ENCODE measurements at places on chromosomes 2 and 18. TPM values are rescaled to one million over a fixed set of nuclear protein-coding genes. Genes with fewer than 3 reads are reported as not detected.

DNA sequence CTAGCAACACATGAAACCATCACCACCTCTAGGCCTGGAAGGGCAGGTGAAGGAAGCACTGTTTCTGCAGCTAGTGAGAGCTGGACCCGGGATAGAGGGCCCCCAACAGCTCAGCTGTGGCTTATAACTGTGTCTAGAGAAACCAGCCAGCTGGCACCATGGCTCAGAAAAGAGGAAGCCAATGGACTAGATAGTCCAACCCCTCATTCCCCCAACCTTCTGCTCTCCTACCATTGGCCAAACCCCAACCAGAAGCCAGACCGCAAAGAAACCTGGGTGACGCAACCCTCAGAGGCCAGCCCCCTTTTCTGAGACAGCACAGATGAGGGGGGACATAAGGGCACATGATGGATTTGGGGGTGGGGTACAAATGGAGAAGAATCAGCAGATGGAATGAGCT, 24.3 kb downstream of the SMYD1 start:
- DNase-seq, result no peak

DNA sequence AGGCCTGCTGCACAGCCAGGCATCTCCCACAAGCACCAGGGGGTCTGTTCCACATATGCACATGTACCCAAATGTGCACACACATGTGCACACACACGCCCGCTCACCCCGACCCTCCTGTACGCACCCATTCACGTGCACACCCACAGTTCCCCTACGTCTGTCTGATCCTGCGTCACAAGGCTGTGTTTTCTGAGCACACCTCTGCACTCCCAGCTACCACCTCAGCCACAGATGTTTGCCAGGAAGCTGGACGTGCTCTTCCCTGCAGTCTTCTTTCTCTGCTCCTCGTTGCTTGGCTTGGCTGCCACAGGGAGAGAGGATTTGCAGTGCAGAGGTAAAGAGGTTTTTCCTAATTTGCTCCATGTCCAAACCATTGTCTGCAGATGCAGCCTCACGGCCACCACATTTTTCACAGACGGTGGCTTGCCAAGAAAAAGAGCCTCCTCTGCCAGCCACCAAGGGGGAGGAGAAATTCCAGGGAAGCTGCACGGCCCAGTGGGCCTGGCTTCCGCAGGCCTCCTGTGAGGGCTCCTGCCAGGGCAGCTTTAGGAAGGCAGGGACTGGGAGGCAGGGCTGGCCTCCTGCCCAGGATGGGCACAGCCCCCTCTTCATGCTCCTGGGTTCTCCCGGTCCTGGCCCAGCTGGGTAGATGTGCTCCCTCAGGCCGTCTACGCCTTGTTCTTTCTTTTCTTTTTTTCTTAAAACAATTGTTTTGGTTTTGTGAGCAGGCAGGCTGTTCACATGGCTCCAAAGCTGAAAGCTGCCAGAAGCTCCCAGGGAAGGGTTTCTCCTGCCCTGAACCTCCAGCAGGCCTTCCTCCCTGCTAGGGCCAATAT, 29.3 kb upstream of the HS6ST1 start:
- DNase-seq, result peak; percentile 74

DNA sequence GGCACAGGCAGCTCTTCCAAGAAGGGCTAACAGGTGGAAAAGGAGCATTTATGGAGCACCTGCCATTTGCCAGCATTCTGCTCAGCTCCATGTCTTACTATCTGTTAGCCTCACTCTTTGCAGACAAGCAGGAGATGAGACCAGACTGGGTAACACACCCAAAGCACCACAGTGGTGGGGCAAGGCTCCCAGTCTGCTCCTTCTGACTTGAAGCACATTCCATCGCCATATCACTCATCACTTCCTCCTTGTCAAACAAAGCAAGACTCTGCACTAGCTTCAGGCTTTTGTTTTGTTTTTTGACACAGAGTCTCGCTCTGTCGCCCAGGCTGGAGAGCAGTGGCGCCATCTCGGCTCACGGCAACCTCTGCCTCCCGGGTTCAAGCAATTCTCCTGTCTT, 182.8 kb downstream of the MGAT5 start:
- no peak for DNase-seq

- no peak for DNase-seq
These were observed 1.2 kb upstream of the MFF start for GRCh38 chr2:227323818-227324217.

- DNase-seq, result no peak
These were observed 164.8 kb upstream of the DOCK10 start for GRCh38 chr2:225207043-225207442.

GRCh38 chr2:228599781-228600180, 418.3 kb upstream of the SPHKAP start:
- no peak for DNase-seq

GRCh38 chr2:62540408-62541168, 34.6 kb upstream of the TMEM17 start:
- DNase-seq, result no peak

GRCh38 chr2:105144941-105145300, 96.6 kb upstream of the GPR45 start:
- DNase-seq, result no peak

GRCh38 chr2:108079736-108080135, 93.4 kb downstream of the SLC5A7 start:
- DNase-seq, result no peak

- no peak for DNase-seq
These were observed 301.5 kb upstream of the LYPD1 start for GRCh38 chr2:132971310-132972061.

- no peak for DNase-seq
These were observed 34.7 kb downstream of the PIEZO2 start for GRCh38 chr18:11114653-11115052.

GRCh38 chr2:12169721-12170120, 423.3 kb downstream of the LPIN1 start:
- no peak for DNase-seq

DNA sequence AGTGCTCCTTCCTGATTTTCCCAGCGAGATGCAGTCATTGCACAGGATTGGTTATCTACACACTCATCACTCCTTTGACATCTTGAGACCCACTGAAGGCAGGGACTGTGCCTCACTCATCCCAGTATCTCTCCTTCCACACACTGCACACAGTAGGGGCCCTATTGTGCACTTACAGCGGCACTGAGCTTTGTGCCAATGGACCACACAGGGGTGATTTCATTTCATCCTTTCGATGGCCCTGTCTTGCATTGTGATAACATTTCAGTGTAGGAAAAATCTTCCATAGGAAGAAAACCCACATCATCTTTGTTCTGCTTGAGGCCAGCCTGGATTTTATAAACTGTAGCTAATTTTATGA, 11.0 kb upstream of the LRRFIP1 start:
- DNase-seq, result no peak

- DNase-seq, result no peak
These were observed 153.4 kb upstream of the GULP1 start for GRCh38 chr2:188138313-188138712.

DNA sequence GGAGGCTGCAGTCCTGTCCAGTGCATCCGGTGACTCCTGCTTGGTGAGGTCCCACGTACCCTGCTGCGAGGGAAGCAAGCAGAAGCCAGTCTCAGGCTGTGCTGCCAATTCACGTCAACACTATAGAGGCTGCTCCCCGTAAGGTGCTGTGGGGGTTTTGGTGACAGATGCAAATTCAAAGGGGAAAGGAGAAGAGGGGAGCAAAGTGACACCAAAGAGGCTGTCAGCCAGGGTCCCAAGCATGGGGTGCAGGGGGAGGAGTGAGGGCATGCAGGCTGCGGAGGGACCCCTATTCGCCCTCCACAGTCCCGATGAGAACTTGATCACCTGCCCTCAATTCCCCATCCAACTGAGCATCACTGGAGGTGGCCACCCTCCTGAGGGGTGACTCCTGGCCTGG, 179.4 kb upstream of the HS6ST1 start:
- DNase-seq, result peak; percentile 17

- DNase-seq, result no peak
These were observed 393.0 kb downstream of the CDH19 start for GRCh38 chr18:66210875-66211274.

DNA sequence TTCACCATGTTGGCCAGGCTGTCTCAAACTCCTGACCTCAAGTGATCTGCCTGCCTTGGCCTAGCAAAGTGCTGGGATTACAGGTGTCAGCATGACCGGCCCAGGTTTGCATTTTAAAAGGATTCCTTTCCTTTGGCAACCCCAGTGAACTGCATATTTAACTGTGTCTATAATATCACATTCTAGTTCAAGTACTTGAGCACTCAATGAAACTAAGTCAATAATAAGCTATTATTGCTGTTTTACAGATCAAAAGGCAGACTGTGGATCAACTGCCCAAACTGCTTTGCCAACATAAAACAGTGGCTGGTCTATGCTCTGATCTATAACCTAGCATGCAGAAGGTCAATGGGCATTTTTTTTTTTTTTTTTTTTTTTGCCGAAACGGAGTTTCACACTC, 144.5 kb downstream of the USP34 start:
- no peak for DNase-seq

DNA sequence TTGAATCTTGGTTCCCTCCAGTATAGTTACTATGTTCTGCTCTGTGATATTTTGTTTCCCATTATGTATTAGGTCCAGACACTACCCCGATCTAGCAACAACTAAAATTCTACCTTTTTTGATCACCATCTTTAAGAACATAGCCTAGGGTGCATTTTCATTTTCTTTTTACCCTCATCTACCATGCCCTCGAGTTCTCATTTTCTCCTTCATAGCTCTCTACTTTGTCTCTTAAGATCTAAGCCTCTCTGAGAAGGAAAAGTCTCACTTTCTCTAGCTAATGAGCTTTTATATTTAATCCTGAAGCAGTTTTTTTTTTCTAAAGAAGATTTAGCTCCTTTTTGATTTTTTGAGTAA, 1089.4 kb upstream of the SLC39A10 start:
- no peak for DNase-seq

DNA sequence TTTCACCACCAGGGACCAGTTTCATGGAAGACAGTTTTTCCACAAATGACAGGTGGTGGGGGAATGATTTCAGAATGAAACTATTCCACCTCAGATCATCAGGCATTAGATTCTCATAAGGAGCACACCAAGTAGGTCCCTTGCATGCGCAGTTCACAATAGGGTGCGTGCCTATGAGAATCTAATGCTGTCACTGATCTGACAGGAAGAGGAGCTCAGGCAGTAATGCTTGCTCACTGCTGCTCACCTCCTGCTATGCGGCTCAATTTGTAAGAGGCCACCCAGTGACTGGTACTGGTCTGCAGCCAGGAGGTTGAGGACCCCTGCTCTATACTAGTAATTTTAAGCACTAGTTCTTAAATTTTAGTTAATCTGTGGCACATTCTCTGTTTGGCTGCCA, 107.8 kb downstream of the IKZF2 start:
- DNase-seq, result no peak

DNA sequence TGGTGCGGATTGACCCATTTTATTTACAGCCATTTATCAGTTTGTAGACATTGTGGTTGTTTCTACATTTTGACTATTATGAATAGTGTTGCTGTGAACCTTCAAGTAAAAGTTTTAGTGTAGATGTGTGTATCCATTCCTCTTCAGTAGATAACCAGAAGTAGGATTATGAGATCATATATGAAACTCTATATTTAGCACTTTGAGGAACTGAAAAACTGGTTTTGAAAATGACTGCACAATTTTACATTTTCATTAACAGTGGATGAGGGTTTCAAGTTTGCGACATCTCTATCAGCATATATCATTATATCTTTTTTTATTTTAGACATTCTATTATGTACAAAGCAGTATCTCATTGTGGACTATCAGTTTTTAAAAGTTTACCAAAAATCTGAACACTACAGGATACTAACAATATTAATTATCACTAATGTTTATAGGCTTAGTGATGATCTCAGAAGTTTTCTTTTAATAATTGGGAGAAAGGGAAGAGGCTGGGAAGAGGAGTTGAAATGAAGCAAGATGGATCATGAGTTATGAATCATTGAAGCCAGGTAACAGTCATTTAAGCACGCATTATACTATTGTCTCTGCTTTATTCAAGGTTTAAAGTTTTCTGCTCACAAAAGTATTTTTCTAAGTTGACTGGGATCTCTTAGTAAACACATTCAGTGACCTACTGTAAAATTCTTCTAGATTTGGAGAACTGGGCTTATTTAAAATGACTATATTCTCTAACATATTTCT, 329.0 kb upstream of the LRATD1 start:
- DNase-seq, result no peak

DNA sequence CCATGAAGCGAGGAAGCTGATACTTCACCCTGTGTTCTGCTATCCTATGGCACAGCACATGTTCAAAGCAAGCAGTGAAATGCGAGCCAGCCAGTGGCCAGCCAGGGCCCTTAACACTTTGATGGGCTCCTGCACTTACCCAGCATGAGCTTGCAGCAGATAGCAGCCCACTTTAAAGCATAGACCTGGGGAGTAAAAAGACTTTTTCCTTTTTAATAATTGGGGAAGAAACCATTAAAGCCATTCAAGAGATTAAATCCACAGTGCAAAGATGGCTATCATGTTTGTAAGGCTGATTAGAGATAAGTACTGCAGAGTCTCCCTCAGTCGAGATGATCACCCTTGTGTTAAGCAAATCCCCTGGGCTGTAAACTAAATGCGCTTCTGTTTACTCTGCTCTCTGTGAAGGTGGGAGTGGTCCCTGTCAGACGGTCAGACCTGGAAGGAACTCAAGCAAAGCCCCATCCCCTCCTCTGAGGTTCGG, 15.7 kb downstream of the CCBE1 start:
- DNase-seq, result no peak

- no peak for DNase-seq
These were observed 8.6 kb downstream of the RBMS1 start for GRCh38 chr2:160484859-160485520.

- DNase-seq, result no peak
These were observed 3.8 kb upstream of the GIGYF2 start for GRCh38 chr2:232693344-232693743.

GRCh38 chr2:196314780-196315179, 143.4 kb upstream of the STK17B start:
- DNase-seq, result no peak

GRCh38 chr18:28109781-28110560, 67.0 kb downstream of the CDH2 start:
- no peak for DNase-seq

Gene NT5DC4
- total RNA-seq, result not detected

Gene PRKAG3
- total RNA-seq, result not detected

Gene CLEC4F
- total RNA-seq, result 1.2 TPM

Gene CENPO
- 7.7 TPM for total RNA-seq

Gene ANKRD30BL
- 0.36 TPM for total RNA-seq

Gene MYO7B
- 0.78 TPM for total RNA-seq

Gene MALL
- 31.6 TPM for total RNA-seq

Gene SCYGR6
- not detected for total RNA-seq

Gene TDRD15
- total RNA-seq, result 0.10 TPM

Gene PRKD3
- total RNA-seq, result 43.3 TPM

Gene TMX3
- total RNA-seq, result 67.5 TPM

Gene HPCAL1
- 17.5 TPM for total RNA-seq

All from ureter (tissue), 1 donor.